Panc1 (cell line): ENCODE measurements at places on chromosomes 1 and 21. TPM values are rescaled to one million over a fixed set of nuclear protein-coding genes. Genes with fewer than 3 reads are reported as not detected.

GRCh38 chr21:45403133-45403824, 1.7 kb upstream of the COL18A1 start:
- H3K36me3 ChIP-seq: no peaks in the 10 kb centered on the region; the same call in 1 of the 2 replicates
- no peaks in the 10 kb centered on the region for H3K27me3 ChIP-seq
- no peak overlapping the region; the same call in 1 of the 2 replicates for H3K27ac ChIP-seq
- peaks cover 12% of the 10 kb centered on the region; the same call in 1 of the 2 replicates for H3K4me1 ChIP-seq
- no peak overlapping the region for H3K4me3 ChIP-seq

DNA sequence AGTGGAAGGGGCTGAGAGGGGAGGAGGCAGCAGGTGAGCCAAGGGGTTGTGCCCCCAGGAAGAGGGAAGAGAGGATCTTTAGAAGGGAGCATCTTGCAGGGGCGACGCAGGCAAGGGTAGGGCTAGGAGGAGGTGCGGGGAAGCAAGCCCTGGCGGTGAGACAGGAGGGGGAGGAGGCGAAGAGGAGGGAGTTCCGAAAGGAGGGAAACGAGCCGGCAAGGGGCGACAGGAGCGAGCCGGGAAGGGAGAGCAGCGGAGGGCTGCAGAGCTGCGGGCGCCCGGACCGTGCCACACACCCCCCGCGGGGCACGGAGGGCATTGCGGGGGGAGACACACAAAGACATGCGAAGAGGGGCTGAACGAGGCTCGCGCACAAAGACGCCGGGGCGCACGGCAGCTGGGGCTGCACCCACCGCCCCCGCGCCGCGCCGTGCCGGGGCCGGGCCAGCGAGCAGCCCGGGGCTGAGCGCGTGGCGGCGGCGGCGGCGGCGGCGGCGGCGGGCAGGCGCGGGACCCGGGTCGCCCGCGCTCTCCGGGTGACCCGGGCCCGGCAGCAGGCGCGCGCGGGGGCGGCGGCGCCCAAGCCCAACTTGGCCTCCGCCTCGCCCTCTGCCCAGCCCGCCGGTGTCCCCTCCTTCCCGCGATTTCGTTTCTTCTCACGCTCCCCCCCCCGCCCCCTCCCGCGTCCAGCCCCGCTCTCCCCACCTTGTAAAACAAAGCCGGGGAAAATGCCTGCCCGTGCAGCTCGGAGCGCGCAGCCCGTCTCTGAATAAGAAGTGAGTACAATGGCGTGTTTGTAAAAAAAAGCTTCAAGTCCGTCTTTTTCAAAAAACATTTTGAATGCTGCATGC, at the start of gene KCNK2:
Gene KCNK2 (plus strand): TSS at position 206 of the 851 bp plus-strand sequence. CDS start 649 bp downstream, outside the sequence.
- no peak within 1 kb of the TSS for H3K27ac ChIP-seq
- H3K27me3 ChIP-seq: peaks cover 57% of the 10 kb centered on the region
- peak within 1 kb of the TSS; percentile 48 for H3K4me3 ChIP-seq
- no peaks in the 10 kb centered on the region for H3K36me3 ChIP-seq

PTPN7 gene
- 0.33 TPM for total RNA-seq

AUNIP gene
- 12.2 TPM for total RNA-seq

DNA sequence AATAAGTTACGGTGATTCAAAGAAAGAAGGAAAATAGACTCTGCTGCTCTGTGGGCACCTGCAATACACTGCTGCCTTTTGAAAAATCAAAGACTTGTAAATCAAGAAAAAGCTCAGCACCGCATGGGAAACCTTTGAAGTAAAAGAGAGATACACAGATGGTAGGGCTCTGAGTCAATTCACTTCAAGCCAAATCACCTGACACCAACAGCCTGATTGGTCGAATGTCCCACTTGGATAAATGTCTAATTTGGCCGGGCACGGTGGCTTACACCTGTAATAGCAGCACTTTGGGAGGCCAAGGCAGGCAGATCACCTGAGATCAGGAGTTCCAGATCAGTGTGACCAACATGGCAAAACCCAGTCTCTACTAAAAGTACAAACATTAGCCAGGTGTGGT, 19.2 kb upstream of the RCAN3 start:
- H3K27me3 ChIP-seq: no peaks in the 10 kb centered on the region
- DNase-seq: no peak
- no peak overlapping the region for H3K4me3 ChIP-seq
- H3K4me1 ChIP-seq: no peaks in the 10 kb centered on the region
- no peak overlapping the region for H3K27ac ChIP-seq
- H3K36me3 ChIP-seq: no peaks in the 10 kb centered on the region

GRCh38 chr1:234730475-234730769, 120.4 kb upstream of the IRF2BP2 start:
- H3K27me3 ChIP-seq: no peaks in the 10 kb centered on the region
- no peaks in the 10 kb centered on the region for H3K36me3 ChIP-seq
- peaks cover 43% of the 10 kb centered on the region for H3K4me1 ChIP-seq
- H3K27ac ChIP-seq: peak overlapping the region; percentile 95
- DNase-seq: no peak

DNA sequence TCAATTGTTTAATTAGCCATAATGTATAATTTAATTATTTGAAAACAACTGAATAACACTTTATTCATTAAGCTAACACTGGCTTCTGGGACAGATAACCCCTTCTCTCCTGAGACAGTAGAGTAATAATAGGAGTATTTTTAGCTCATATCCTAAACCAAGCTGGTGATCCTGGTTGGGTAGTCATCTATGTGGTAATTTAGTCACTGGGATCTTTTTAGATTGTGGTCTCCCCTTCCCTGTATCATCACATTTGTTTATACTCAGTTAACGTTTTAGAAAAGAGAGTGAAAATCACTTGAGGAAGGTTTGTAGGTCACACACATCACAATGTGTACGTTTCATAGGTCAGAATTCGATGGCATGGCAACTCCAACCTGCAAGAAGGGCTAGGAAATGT, 1356.6 kb upstream of the ADGRL2 start:
- DNase-seq: no peak
- no peak overlapping the region for H3K4me3 ChIP-seq
- H3K27me3 ChIP-seq: no peaks in the 10 kb centered on the region
- no peaks in the 10 kb centered on the region for H3K36me3 ChIP-seq
- H3K4me1 ChIP-seq: no peaks in the 10 kb centered on the region
- H3K27ac ChIP-seq: no peak overlapping the region

VCAM1 gene
- 0.08 TPM for total RNA-seq

LCE2C gene
- total RNA-seq: not detected

DNA sequence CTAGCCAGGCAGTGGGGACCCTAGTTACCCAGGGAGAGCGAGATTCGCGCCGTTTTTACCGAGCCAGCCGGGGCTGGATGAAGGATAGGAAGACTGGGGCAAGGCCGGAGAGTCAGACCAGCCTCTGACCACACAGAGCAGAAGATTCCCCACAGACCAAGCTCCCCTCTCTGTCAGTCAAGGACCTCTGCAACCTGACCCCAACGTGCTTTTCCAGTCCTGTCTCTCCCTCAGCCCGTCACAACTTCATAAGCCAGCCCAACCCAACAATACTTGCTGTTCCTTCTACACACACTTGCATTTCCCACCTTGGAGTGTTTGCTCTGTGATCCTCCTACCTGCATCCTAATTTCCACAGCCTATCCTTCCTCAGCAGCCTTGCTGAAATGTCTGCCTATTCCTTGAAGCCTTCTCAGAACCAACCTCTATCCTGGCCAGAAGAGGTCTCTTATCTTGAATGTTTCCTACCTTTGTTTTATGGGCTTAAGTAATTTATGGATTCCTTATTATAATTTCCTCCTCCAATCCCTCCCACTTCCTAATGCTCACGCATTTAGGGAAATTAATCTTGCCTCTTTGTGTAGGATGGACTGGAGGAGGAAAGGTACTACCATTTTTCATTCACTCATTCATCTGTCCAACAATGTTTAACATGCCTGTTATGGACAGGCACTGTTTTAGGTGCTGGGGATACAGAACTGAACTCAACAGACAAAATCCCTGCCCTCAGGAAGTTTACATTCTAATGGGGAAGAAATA, at the start of gene GSTM3:
Gene GSTM3 (minus strand): TSS at position 424 of the 759 bp plus-strand sequence. CDS start 751 bp downstream, outside the sequence.
- peaks cover 3% of the 10 kb centered on the region; the same call in 1 of the 2 replicates for H3K4me1 ChIP-seq
- H3K4me3 ChIP-seq: peak within 1 kb of the TSS; percentile 73
- peak within 1 kb of the TSS; percentile 76 for H3K27ac ChIP-seq
